Cardiac fibroblast (primary cell): ENCODE measurements at places on chromosomes 5 and 9.
A peak's percentile ranks its signal among the peaks of the same experiment; 100 is the strongest.

- DNase-seq, result no peak
Measured at GRCh38 chr5:62896121-62896893, 317.7 kb downstream of the LRRC70 start.

DNA sequence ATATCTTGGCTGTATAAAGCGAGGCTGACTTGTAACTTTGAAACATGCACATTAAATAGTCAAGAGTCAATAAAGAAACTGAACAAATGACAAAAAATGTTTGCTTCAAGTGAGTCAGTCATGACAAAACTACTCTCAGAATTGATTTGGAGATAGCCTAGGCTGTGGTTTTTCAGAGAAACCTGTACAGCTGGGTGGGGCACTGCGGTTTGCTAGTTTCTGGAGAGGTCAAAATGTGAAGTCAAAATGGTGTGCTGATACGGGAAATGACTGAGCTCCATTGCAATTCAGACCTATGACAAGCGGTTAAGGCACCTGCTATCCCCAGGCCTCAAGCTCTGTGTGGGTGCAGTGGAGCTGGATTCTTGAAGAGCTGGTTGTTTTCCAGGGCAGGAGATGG lies 10.3 kb upstream of the CD180 start:
- peak; percentile 40 for DNase-seq

DNA sequence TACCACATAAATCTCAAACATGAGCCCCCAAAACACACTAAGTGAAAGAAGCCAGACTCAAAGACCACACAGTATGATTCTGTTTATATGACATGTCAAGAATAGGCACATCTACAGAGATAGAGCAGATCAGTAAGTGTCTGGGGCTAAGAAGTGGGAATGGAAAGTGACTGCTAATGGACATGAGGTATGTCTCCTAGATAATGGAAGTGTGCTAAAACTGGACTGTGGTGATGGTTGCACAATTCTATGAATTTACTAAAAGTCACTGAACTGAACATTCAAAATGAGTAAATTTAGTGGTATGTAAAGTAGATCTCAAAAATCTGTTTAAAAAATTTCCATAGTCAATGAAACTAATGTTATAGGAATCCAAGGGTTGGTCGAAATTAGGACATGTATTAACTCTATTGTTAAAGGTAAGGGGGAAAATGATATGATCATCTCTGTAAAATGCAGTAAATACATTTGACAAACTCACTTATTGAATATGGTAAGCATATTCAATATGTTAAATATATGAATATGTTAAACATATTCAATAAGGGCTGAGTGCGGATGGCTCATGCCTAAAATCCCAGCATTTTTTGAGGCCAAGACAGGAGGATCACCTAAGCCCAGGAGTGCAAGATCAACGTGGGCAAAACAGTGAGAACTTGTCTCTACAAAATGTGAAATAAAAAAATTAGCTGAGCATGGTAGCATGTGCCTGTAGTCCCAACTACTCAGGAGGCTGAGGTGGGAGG lies 51.7 kb downstream of the NUP155 start:
- no peak for DNase-seq

DNA sequence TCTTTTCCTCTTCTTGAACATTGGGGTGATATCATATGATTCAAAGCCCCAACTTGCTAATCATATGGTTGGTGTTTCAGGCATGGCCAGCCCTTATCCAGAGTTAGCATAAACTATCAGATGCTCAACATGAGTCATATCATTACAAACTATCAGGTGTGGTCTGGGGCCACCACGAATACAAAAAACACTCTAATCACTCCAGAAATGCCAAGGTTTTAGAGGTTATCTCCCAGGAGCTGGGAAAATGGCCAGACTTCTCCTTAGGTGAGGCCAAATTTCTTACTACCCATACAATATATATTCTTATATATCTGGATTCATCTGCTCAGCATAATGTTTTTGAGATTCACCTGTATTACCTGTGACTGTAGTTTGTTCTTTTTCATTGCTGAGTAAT lies 210.5 kb downstream of the CCDC171 start:
- no peak for DNase-seq

DNA sequence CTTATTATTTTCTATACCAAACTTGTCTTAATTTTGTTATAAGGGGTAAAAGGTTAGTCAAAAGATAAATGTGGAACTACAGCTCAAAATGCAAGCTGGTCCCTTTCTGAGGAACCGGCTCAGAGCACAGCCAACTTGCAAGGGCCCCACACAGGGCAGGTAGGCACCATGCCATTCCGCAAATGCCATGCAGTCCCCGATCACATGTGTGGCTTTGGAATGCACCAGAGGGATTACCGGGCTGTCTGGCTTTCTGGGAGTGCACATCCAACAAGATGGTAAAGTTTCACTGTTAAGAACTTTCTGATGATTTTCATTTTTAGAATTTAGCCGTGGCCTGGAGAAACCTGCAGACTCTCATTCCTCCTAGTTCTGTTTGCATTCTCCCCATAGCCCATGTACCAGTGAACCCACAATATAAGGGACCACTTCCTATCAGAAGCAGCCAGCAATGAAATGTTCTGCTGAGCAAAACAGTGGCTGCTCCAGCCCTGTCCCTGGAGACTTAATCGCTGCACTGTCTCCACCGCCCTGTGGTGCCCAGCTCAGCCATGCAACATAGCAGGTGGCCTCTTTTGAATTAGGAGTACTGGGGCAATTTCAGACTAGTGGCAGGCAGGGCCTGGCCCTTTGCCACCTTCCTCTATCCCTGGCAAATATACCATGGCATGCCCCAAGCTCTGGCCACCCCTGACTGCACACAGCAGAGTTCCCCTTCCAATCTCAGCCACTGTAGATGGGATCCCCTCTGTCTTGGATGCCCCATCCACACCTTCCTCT lies 11.4 kb downstream of the SHB start:
- no peak for DNase-seq

- peak; percentile 78 for DNase-seq
Measured at GRCh38 chr9:137286975-137287383, 9.5 kb downstream of the TOR4A start.

DNA sequence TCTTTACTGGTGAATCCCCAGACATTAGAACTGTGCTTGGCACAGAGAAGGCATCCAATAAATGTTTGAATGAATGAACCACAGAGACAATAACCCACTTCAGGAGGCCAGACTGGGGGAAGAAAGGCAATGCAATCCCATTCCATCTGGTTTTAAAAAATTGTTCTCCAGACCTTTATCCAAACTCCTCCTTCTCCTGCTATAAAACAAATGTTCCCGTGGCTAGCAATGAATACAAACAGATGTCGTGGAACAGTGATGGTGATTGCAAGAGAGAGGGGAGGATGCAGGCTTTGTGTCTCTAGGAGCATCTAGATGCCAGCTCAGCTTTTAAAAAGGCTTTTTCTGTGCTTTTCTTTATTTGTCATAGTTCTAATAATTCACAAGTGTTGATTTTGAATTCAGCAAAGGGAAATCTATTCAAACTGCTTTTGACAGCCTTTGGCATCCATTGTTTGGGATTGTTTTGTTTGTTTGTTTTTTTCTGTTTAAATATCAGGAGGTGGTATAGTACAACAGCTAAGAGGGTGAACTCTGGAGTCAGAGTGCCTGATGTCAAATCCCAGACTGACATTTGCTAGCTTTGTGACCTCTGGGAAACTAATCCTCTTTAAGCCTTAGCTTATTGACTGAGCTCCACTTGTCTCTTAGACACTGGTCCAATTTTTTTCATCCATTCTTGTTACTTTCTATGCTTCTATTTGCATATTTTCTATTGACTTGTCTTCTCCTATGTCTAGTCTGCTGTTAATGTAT lies 59.1 kb downstream of the TNFSF15 start:
- no peak for DNase-seq

DNA sequence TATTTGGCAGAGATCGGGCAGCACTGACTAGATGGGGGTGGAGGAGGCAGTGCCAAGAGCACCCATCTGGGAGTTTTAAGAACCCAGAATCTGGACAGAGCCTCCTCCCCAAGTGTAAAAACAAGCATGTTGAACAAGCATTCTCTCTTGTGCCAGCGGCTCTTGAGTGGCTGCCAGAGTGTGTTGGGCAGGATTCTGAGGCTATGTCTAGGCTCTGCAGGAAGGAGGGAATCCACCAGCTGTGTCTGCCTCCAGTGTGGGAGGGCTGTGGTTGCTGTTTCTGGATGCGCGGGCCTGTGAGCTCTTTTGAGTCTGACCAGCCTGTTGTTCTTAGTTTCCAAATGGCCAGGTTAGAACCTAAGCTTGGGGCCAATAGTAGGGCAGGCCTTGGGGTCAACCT lies 39.8 kb downstream of the HMCN2 start:
- DNase-seq, result no peak

DNA sequence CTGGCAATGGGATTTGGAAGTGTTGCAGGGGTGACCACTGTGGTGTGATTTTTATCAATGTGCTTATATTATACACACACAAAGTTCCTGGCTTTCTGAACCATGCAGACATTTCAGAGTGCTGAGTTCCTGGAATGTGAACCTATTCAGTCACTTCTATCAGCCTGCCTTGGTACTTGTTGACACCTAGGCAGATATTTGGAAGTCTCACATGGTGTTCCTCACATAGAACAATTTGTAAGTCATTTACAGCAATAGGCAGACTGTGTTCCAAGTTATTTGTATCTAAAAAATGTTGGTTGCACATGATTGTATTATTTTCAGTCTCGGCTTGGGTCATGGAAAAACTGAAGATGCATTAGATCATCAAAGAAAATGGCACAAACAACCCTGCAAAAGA lies 182.2 kb downstream of the SREK1 start:
- peak; percentile 2 for DNase-seq

- DNase-seq, result no peak
Measured at GRCh38 chr9:84655447-84655846, 14.1 kb upstream of the NTRK2 start.

DNA sequence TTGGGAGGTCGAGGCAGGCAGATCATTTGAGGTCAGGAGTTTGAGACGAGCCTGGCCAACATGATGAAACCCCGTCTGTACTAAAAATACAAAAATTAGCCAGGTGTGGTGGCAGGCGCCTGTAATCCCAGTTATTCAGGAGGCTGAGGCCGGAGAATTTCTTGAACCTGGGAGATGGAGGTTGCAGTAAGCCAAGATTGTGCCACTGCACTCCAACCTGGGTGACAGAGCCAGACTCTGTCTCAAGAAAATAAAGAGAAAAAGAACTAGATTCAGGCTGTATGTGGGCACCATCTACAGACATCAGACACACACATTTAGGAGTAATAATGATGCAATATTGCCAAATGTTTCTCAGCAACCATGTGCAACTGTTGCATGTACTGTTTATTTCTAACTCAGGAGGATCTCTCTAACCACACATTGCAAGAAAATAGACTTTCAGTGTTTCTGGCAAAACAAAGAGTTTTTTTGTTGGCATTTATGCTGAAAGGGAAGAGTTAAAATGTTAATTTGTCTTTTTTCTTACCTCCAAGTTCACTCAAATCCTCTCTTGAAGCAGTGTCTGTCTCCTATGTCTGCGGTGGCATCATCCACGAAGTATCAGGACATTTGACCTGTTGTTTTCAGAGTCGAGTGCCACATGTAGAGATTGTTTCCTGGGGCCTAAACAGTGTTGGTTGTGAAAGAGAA lies 5.1 kb upstream of the ORM1 start:
- peak; percentile 68 for DNase-seq

GRCh38 chr5:157670662-157671591 lies at the start of gene C5orf52:
TSS of gene C5orf52 (plus strand) at chr5:157671533. CDS start at chr5:157671615, 82 bp downstream.
- DNase-seq, result peak; percentile 23

DNA sequence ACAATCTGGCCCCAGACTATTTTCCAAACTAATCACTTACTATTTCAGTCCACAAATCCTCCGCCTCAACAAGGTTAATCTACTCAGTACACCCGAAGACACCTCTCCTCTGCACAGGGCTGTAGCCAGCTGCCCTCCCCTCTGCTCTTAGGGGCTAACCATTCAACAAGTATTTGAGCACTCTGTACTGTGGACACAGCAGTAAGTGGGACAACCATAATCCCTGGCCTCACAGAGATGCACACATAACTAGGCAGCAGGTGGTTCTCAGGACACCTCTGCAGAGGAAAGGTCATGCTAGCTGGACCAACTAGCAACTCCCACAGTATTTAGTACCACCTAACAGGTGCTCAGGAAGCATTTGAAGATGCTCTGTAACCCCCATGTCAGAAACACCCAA lies 5.5 kb downstream of the CAMSAP1 start:
- DNase-seq, result no peak

GRCh38 chr5:153352685-153353219 lies 137.7 kb upstream of the GRIA1 start:
- DNase-seq, result no peak

DNA sequence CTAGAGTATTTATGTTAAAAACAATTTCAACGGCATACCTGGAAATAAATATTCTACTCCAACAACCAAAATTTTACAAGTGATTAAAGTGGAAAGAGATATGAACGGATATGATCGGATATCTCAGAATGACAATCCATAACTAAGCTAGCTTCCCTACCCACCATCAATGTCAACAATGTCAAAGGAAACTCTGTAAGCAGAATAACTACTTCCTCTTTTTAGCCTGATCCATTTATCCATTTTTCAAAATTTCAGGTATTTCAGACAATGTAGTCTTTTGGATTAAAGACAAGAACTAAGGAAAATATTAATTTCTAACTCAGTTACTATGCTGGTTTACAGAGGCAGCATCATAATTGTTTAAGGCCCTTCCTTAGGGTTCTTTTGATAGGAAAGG lies 188.7 kb downstream of the DENND1A start:
- DNase-seq, result no peak
